ENCODE measurements at places on chromosomes 7 and 10.

DNA sequence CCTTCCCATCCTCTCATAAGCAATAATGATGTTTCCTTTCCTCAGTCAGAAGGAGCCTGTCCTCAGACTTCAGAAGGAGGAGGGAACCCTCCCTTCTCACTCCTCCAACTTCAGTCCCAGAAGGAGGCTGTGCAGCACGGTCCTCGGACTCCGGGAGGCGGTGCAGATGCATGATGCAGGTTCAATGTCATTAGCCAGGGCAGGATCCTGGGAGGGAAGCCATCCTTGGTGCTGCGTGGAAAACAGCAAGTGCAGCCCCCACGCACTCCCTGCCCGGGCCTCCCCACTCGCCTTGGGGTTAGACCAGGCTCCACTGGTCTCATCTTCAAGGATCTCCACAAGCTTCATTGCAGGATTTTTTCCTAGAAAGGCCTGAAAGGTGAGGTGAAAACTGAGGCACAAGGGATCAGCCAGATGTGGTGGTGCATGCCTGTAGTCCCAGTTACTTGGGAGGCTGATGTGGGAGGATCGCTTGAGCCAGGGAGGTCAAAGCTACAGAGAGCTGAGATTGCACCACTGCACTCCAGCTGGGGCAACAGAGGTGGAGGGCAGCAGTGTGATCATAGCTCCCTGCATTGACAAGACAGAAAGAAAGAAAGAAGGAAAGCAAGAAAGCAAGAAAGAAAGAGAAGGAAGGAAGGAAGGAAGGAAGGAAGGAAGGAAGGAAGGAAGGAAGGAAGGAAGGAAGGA lies 62.0 kb downstream of the ASB13 start:
- DNase-seq, result no peak

GRCh38 chr10:3897156-3897555 lies 112.1 kb upstream of the KLF6 start:
- DNase-seq, result no peak

DNA sequence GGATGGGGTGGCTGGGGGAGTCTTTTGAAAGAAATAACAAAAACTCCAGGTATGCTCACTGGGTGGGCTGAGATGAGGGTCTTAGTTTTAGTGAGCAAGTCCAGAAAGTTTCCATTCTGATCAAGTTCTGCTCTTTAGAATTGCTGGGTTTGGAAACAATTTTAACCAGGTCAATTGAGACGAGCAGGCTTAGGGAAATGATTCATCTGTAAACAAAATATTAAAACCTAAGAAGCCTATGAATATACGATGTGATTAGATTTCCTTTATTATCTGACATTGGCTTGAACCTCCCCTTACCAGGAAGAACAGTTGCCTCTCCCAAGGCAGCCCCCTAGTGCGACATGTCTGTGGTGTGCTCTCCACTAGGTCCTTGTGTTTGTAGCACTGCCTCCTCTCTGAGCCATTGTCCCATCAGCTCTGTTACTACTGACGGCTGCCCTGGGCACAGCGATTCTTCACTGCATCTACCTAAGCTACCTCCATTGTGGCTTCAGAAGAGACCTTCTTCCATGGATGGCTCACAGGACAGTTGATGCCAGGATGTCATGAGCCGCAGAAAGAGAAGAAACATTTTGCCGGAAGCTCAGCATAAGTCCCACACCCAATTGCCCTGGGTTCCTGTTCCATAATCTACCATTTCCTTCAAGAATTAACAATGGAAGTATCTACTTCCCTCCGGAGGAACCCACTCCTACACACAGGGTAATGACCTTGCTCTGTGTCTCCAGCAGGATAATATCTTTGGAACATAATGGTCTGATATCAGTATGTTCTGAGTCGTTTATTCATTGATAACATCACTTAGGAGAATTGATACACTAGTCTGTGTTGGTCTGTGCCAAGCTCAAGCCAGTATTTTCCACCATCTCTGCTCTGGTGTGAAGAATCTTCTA lies 95.1 kb upstream of the ITGB1 start:
- no peak for DNase-seq

DNA sequence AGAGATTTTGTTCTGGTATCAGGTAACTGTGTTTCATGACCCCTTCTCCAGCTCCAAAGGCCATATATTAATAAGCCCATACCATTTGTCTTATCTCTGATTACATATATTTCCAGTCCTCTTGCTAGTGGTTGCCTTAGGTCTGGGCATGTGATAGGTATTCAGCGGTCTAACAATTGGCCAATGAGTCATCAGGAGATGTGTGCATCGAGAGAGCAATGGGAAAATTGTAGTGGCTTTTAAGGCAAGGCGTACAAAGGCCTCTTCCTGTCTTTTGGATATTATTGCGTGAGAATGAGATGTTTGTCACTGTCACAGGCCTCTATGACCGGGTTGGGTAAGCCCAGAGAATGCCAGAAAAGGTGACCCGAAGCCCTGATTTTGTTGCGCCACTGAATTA lies 38.6 kb upstream of the SFRP5 start:
- no peak for DNase-seq

DNA sequence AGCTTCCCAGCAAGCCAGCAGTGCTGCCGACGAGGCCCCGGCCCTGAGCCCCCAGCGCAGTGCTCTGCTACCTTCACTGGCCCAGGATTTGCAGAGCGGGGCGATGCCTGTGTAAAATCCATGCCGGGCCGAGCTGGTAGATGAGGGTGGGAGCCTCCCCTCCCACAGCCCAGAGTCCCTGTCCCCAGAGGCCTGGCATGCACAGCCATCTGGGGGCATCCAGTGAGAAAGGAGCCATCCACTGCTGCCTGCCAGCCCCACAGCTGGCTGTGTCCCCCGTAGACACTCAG lies 116.7 kb downstream of the RGS10 start:
- no peak for DNase-seq

GRCh38 chr7:21763818-21764217 lies 181.9 kb downstream of the CDCA7L start:
- no peak for DNase-seq

- DNase-seq, result no peak
Observed at GRCh38 chr10:102643336-102644065, 778 bp upstream of the TRIM8 start.

DNA sequence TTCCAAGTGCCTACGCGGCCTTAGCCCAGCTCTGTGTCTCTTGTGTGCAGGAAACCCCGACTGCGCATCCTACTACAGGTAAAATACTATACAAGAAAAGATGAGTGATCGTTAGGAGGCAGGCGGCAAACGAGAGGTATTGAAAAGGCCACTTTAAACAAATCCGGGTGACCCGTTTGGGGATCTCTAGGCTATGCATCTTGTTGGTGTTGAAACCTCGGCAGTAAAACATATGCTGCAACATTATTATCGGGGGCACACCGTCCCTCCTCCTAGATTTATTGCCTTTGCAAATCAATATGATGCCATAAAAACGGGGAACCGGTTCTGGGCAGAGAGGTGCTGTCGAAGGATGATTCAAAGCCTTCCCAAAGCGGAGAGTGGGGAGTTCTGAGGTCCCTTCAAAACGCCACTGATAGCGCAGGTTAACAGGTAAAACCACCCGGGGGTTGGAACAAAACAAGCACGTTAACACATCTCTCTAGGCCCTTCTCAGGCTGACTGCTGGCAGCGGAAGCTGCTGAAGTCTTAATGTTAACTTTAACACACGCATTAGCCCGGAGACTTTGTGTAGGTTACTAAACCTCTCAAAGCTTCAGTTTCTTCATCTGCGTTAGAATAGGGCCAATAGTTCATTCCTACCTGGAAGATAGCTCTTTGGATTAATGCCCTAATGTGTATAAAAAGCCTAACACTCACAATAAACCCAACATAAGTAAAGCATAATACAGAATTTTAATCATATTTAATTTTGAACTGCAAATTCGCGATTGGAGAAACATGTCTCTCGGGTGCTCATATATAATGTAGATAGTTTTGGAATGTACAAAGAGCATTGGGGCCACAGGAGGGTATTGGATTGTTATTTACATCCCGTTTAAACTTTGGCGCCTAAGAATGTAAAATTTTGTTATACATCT lies 2.6 kb upstream of the TBX20 start:
- DNase-seq, result no peak

GRCh38 chr7:140402178-140402835 lies 1.6 kb upstream of the RAB19 start:
- DNase-seq, result no peak

- no peak for DNase-seq
Observed at GRCh38 chr7:71625545-71625944, 493.6 kb downstream of the GALNT17 start.

DNA sequence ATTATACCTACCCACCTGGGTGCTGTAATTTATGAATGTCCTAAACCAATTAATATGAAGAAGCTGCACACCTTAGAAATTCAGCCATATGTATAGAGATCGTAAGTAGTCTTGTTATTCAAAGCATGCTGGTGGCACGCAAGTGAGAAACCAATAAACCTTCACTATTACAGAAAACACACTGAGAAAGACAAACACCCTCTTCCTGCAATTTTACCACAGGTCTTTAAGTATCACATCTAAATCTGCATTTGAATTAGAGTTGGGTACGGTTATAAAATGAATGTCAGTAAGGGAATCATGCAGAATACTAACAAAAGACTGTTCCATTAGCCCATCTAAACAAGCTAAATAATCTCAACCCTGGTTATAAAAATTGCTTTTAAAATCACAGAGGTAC lies 33.8 kb downstream of the CCNJ start:
- no peak for DNase-seq

DNA sequence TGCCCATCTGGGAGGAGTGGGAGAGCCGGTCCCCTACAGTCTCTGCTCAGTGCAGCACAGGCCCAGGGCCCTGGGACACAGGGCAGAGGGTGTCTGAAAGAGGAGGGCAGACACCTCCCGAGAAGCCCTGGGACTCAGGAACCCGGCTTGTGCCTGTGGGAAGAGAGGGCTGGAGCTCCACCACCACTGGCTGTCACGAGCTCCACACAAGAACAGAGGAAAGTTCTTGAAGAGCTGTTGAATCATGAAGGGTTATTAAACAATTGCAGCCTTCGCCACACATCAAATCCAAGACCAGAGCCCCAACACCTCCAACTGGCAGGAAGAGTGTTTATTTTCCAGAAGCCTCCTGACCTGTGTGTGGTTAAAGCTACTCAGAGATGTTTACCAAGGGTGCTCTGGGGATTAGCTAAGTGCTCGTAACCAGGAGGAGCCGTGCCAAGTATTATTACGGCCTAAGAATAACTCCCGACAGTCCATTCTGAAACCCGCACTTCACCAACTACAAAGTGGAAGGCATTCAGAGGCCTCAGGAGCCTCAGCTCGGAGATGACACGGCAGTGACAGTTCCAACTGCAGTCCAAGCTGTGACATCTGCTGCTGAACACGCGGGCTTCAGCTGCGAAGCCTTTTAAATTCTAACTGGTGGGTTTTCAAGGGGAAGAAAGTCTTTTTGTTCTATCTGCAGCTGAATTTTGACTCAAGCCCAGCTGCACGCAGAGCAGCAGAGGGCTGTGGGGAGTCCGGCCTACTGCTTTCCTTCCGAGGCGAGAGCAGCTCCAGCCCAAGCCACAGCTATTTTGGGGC lies 75.1 kb downstream of the MAD1L1 start:
- DNase-seq, result no peak

GRCh38 chr10:130455791-130456190 lies 319.6 kb downstream of the GLRX3 start:
- no peak for DNase-seq

DNA sequence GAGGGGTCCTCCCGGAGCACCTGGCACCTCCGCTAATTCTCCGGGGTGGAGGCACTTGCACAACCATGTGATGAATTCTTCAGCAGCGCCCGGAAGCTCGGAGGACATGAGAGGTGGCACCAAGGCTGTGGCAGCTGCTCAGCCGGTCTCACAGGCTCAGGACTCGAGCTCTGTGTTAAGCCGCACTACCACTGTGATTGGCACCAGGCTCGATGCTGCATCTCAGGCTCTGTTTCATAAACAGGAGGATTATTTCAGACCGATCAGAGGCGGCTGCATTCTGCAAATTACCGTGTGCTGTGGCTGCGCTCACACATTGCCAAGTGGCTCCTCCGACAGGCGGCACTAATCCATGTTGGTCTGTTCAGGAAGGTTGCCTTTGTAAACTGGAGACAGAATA lies 495.2 kb downstream of the DNAJB6 start:
- no peak for DNase-seq

DNA sequence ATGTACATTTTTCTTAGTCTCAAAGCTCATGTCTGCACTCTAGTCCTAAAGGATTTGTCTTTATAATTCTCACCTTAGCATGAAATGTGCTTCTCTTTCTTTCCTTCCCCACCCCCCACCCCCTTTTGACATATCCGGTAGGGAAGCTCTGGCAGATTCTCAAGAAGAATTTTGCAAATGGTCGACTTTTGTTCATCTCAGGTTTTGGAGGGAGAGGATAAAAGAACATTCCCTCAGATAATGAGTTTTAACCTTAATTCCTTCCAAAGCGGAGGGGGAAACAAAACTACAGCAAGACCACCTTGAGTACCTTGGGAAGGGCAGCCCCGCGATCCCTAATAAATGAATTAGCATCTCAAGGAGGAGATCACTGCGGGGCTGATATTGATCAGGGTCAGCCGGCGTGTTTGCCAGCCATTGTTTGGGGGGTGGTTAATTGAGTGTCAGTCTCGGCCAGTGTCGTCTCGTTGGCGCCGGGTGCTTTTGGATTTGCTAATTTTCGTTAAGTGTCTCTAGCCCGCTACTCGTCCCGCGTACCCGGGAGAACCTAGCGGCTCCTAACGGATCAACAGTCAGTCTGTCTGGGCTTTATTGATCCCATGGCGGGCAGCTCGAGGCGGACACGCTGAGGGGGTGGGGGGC lies 874 bp upstream of the BAMBI start:
- no peak for DNase-seq

GRCh38 chr10:121493521-121493920 lies 104.7 kb downstream of the FGFR2 start:
- DNase-seq, result no peak

DNA sequence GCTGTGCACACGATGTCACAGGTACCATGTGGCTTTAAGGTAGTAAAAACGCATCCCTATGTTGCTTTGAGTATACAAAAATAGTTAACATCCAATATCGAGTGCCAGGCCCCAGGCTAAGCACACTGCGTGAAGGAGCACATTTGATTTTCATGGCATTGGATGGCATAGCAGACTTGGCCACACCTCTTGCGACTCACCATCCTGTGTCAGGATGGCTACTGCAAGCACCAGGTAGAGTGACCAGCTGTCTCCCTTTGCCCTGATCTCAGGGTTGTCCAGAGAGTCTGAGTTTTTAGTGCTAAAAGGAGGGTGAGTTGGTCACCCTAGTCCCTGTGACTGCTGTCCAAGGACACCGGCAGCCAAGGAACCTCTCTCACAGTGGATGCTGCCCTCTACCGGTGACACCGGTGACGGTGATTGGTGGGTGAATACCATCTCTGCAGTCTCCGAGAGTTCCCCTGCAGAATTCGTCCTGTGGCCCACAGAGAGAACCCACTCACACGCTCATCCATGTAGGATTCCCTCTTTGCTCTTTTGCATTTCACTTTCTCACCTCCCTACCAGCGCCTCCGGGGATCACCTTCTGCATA lies 76.1 kb downstream of the BICC1 start:
- DNase-seq, result no peak

DNA sequence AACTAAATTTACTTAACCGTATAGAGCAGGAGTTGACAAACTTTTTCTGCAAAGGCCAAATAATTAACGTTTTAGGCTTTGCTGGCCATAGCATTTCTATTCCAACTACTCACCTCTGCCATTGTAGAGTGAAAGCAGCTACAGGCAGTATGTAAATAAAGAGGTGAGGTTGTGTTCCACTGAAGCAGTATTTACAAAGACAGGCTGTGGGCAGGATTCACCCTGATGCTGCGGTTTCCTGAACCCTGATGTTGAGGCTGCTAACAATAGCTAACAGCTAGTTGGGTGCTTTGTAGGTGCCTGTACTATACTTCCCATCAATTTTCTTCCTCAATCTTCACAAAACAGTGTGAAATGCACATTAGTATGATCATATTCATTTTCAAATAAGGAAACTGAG lies 47.0 kb upstream of the LAMB1 start:
- no peak for DNase-seq

GRCh38 chr7:139246494-139246893 lies 15.5 kb downstream of the UBN2 start:
- no peak for DNase-seq
